ENCODE measurements at places on chromosomes 3 and 15.

DNA sequence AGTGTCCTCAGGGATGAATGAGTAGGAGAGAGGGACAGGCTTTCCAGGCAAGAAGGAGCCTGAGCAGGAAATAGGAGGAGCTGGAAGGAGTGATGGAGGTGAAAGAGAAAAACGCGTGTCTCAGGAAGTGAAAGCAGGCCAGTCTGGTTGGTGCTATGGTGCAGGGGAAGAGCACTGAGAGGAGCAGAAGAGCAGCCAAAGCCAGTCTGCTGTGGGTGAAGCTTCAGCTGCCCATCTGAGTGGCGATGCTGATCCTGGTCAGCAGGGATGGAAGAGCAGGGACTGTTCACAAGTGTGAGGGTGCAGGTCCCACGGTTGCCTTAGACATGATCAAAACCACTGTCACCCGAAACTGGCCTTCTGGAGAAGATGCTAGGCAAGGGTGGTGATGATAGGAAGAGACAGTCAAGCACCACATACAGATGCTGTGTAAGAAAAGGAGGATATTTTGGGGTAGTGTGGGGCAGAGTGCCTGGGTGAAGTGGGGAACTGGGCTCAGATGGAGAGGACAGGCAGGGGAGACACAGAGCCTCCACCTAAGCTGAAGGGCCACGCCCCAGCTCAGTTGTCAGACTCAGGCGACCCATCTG lies 5.5 kb upstream of the KY start:
- no peak for DNase-seq

GRCh38 chr3:33658621-33658990 lies 59.4 kb downstream of the CLASP2 start:
- DNase-seq: no peak

DNA sequence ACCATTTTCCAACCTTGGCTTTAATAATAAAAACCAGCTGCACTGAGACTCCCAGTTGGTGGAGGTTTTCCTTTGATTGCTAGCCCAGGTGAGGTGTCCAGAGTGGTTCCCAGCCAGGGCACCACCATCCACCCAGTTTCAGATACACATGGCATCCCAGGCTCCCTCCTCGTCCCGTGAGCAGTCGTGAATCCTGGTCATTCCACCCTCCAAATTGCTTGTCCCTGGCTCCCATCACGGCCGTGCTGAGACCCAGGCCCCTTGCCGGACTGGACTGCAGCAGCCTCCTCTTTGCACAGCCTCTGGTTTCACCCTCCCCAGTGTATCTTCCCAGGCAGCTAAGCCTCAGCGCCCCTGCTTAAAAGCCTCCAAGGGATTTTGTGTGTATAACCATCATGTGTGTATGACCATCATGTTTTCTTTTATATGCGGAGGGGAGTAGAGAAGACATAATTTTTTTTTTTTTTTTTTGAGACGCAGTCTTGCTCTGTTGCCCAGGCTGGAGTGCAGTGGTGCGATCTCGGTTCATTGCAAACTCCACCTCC lies 106.3 kb downstream of the ETFA start:
- no peak for DNase-seq

DNA sequence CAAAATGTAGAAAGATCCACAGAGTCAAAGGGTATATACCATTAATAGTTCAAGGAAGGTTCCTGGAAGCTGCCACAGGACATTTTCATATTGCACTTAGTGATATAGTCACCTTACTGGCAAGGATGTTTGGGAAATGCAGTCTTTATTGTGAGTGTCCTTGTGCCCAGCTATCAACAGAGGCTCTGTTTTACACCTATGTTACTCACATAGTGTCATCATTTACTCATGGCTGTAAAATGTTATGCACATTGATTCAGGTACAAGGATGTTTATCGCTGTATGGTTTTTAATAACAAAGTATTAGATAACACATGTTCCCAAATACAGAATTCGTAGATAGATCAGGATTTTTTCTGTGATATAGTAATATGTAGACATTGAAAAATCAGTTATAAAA lies 50.9 kb downstream of the ZPLD1 start:
- no peak for DNase-seq

- no peak for DNase-seq
Measured at GRCh38 chr15:46996359-46996758, 720.9 kb upstream of the SEMA6D start.

- no peak for DNase-seq
Measured at GRCh38 chr3:175163686-175164085, 304.6 kb downstream of the NAALADL2 start.

DNA sequence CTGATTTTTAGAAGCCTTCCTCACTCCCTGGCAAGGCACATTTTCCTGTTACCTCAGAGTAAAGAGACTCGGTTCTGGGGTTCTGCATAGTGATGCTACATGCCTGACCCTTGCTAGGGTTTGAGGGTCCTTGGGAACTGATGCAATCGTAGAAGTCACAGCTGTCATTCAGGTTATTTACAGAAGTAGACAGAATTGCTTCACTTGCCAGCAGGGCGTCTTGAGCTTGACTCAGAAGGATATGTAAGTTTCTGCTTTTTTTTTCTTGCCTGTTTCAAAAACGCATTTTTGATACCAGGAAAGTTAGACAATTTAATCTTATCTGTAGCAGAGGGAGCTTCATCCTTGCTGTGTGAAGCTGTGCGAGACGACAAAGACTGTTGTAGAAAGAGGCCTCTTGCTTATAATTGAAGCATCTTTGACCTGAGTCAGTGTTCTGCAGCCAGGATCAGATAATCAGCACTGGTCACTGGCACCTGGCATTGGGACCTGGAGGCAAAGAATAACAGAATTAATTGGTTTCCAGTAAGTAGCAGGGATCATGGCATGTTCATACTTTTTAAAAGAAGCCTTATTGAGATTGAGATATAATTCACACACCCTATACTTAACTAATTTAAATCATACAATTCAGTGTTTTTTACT lies 24.8 kb downstream of the CACNA1D start:
- DNase-seq: no peak

DNA sequence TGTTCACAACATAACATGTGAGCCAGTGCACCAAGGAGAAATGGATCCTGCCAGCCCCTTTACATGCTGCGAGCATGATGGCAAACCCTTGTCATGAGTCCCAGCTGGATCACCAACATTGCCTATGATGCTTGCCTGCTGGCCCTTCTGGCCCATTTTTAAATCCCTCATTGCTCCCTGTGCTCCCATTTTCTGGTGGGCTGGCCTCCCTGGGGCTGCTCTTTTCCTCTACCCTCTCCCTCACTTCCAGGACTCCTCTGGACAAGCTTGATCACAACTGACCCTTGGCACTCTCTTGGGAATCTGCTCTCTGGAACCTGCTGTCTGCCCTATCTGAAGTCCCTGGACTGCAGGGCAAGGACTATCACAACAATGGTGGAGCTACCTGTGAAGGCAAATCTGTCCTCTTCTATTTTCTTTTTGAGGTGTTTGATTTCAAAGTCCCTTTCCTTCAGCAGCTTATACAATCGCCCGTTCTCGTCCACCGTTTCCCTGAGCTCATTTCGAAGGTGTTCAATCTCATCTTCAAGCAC lies 16.3 kb downstream of the CCDC13 start:
- DNase-seq: no peak

GRCh38 chr3:45937206-45938042 lies 5.8 kb upstream of the CXCR6 start:
- DNase-seq: no peak

- no peak for DNase-seq
Measured at GRCh38 chr3:37739579-37740290, 121.9 kb upstream of the CTDSPL start.

DNA sequence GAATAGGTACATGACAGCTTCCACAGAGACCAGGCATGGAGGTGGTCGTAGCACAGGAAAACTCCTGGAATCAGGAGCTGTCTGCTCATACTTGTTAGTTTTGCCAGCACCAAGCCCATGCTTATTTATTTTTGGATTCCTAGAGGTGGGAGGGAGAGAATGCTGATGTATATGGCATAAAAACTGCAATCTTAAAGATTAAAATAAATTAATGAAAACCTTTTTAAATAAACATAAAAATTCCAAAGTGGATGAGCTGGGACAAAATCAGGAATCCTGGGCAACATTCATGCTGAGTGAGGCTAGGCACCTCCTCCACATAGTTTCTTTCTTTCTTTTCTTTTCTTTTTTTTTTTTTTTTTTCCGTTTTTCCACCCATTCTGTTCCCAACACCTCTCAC lies 14.3 kb upstream of the BCL6 start:
- no peak for DNase-seq

DNA sequence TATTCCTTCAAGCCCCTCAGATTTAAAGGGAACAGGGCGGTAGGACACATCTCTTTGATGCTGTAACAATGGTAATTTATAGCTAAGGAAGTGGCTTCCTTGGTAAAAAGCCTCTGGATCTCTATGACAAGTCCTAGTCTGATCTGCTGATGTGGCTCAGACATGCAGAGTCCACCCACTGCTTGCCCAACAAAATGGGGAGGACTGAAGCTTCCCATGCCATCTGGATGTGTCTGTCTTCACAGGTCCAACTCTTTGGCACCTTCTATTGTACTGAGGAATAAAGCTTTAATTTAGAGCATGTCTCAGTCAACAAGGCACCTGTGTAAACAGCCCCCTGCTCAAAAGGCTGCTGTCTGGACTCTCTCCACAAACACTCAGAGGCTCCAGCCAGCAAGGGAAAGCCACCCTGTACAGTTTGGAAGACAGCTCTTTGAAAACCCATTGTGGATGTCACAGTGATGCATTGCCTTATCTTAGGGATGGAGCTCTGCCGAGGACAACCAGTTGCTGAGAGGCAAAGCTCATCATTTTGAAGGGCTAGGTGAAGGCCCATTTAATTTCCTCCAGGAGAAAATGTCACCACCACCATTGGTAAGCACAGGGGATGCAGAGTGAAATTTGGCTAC lies 348.6 kb upstream of the GRM7 start:
- no peak for DNase-seq

GRCh38 chr3:69739204-69740102 lies at the start of gene MITF:
Gene MITF (plus strand): TSS chr3:69739464. CDS start chr3:69739598, 134 bp downstream.
- peak; percentile 27 for DNase-seq

DNA sequence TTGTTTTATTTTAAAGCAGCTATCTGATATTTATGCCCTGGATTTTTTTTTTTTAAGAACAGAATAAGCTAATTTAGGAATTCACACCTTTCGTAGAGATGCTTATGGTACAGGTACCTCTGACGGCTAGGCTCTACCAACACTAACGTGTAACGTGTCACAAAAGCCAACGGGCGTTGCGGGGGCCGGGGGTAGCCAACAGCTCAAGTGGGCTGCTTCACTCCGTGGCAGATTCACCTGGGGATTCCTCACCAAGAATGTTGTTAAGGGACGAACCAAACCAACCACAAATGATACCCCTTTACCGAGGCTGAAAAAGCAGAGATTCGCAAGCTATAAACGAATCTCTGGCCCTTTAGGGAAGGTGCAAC lies 1.0 kb downstream of the TMCC1 start:
- DNase-seq: no peak
